ENCODE measurements at places on chromosomes 11 and 22.

GRCh38 chr11:119788911-119789560 is 60.0 kb upstream of the NECTIN1 start:
- no peak for DNase-seq

DNA sequence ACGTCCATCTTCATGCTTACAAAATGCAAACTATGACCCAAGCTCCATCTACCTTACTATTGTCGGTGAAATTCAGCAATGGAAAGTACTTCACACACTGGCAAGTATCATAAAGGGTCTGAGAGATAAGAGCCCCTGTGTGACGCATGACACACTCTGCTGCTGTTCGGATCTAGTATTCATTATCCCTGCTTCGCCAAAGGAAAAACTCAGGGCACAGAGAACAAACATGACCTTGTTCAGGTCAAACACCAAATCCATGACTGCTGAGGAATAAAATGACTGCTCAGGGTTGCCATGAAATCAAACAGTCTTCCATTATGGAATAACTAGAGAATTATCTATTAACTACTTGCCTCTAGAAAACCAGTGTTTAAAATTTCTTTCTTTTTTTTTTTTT is 73.0 kb downstream of the MICAL3 start:
- DNase-seq: no peak

DNA sequence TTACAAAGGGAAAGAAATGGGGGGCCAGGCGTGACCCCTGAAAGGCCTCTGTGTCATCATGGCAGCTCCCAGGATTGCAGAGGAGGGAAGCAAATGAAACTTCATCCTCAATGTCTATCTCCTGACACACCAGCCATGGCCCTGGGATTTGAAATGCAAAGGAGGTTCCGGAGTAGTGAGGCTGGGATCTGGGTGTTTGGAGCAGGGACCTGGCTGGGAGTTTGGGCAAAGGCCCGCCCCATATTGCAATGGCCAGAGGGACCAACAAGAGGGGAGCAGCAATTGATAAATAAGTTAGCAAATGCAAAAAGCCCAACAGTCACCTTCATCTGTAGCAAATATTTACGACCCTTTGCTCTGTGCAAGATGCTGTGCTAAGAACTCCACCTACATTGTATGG is 77.7 kb upstream of the CCND1 start:
- no peak for DNase-seq

- no peak for DNase-seq
Measured at GRCh38 chr11:128757886-128758612, 64.2 kb downstream of the FLI1 start.

- DNase-seq: no peak
Measured at GRCh38 chr11:38824573-38824972, 2226.5 kb upstream of the RAG2 start.

DNA sequence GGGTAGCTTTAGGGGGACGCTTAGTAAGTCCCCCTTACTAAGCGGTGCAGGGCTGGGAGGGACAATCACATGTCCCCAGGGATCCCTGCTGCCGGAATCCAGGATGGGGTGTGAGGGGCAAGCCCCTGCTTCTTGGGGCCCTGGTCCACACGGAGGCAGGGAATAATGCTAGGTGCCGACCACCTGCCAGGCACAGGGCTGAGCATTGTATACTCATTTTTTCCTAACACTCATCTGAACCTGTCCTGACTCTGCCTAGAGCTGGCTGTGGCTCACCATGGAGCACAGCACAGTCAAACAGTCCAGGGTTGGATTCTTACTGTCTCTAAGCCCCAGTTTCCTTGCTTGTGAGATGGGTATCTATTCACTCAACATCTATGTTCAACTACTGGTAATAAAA is 1.4 kb upstream of the LTBP3 start:
- no peak for DNase-seq

GRCh38 chr11:117026593-117027330 is 71.5 kb downstream of the SIK3 start:
- no peak for DNase-seq

DNA sequence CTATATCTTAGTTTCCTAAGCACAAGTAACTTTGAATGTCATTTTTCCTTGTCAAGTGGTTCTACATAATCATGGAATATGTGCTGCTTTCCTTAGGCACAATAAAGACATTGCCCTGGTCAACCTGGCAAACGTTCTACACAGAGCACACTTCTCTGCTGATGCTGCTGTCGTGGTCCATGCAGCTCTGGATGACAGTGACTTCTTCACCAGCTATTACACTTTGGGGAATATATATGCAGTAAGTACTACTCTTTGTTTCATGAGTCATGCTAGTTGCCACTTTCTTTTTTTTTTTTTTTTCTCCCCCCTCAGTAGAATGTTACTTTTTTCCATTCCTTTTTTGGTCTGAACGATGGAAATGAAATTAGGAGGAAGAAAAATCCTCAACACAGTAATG is 38.5 kb downstream of the TTC17 start:
- no peak for DNase-seq

- no peak for DNase-seq
Measured at GRCh38 chr22:46237453-46238124, 12.5 kb downstream of the CDPF1 start.

- no peak for DNase-seq
Measured at GRCh38 chr22:42587588-42588175, 27.0 kb downstream of the POLDIP3 start.

GRCh38 chr11:7796842-7797241 is at the start of gene OR5P2:
TSS of gene OR5P2 (minus strand) at chr11:7796942. CDS start at chr11:7796942, 0 bp downstream.
- DNase-seq: no peak

- no peak for DNase-seq
Measured at GRCh38 chr11:85698195-85698594, 12.2 kb upstream of the CCDC89 start.

DNA sequence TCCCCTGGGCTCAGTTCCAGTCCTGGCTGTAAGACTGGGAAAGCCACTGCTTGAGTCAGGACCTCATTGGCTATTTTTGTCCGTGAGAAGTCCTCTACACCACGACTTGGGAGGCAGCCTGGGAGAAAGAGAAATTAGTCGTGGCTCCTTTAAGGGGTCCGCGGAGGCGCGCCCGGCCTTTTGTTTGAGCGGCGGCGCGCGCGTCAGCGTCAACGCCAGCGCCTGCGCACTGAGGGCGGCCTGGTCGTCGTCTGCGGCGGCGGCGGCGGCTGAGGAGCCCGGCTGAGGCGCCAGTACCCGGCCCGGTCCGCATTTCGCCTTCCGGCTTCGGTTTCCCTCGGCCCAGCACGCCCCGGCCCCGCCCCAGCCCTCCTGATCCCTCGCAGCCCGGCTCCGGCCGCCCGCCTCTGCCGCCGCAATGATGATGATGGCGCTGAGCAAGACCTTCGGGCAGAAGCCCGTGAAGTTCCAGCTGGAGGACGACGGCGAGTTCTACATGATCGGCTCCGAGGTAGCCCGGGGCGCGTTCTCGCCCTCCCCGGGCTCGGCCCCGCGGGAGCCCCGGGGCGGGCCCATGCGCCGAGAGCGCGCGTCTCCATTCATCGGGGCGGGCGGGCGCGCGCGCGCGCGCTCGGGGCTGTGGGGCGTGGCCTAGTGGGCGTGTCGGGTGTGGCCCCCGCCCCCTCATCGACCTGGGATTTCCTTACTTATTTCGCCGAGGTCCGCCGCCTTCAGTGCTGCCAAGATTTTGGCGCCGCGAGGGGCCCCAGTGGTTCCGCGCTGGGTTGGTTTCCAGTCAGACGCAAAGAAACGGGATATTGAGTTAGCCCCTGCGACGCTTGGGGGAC is at the start of gene SMARCB1:
Gene SMARCB1 (plus strand): TSS at position 215 of the 848 bp plus-strand sequence. CDS start 204 bp downstream, at position 419.
- peak; percentile 92 for DNase-seq

DNA sequence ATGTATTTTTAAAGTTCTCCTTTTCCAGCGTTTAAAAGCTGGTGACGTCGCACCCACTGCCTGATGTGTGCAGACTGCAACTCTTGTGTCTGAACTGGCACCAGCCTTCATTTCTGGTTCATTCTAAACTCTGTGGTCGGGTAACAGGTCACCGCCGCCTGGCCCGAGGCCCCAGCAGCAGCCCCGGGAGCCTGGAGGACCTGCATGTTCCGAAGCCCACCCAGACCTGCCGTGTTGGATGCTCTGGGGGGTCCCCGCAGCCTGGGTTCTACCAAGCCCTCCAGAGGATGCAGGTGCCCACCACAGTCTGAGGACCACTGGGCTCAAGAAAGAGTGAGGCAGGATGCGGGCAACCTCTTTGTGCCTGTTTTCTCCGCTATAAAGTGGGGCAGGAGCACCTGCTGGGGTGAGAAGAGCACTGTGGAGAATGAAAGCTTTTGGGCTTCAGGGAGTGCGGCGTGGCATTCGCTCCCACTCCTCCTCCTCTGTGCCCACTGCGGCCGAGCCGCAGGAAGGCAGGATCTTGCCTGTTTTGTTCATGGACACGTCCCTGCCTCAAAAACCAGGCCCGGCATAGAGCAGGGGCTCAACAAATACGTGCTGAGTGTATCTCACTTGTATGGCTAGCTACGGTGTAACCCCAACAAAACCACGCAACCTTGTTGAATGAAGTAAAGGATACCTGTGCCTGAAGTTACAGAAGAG is 40.1 kb downstream of the CERK start:
- no peak for DNase-seq

DNA sequence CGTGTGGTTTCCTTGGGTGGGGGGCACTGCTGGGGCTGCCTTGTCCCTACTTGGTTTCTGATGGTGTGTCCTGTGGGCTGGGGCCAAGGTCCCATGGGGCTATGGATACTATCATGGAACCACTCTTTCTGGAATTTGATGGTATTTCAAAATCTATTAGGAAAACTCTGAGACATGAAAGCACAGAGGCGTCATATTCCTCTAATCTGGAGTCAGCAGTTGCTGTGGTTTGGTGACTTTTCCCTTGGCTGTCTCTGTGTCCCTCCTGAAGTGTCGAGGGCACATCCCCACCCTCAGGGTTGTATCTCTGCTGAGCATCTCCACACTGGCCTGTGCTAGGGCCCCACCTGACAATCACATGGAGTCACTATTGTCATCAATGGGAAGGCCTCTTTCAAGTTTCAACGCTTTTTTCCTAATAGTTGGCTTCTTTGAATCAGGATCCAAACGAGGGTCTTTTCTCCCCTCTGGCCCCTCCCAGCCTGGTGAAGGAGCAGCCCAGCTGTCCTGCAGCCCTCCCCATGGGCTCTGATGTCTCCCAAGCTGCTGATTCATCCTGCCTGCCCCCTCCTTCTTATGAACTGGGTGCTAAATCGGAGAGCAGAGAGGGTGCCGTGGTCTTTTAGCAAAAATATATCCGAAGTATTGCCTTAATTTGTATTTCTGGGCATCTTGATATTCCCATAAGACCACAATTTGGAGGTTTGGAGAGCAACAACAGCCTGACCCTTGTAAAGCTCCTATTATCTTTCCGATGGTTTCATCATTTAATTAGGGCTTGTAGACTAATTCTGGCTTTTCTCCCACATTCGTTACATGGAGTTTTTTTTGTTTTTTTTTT is 38.5 kb downstream of the MED15 start:
- no peak for DNase-seq

GRCh38 chr11:64558065-64558745 is 32.8 kb upstream of the SLC22A12 start:
- DNase-seq: no peak

DNA sequence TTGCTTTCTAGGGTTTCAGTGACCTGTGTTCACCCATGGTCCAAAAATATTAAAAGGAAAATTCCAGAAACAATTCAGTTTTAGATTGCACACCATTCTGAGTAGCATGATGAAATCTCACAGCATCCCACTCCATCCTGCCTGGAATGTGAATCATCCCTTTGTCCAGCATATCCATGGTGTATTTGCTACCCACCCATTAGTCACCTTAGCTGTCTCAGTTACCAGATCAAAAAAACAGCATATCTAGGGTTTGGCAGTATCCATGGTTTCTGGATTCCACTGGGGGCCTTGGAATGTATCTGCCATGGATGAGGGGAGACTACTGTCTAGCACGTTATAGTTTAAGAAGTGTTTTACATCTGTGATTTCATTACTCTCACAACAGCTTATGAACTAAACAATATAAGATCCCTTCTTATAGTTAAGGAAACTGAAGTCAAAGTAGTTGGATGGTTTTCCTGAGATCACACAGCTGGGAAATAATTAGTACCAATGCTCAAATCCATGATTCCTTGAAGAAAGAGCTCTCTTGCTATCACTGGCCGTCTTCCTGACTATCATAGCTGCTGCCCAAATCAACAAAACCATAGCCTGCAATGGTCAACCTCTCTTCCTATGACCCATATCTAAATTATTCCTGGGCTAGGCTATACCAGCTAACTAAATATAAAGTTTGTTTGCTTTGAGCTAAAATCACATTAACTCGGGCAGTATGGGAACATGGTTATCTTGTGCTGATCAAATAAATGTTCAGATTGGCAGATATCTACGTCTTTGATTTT is 122.6 kb downstream of the MICAL2 start:
- no peak for DNase-seq

DNA sequence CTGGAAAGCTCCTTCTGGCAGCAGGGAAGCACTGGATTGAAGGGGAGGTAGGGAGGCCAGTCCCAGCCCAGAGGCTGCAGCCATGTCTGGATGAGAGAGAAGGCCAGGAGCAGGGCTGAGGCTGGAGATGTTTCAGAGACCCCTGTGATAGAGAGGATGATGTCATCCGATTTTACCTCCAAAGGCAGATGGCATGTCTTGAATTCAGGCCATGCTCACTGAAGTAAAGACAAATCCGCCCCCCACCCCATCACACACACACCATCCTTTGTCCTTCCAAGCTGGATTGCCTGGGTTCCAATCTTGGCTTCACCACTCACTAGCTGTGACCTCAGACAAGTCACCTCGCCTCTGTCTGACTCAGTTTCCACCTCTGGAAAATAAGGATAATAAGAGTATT is 47.2 kb downstream of the TP53I11 start:
- no peak for DNase-seq

Measured in stimulated activated CD4-positive, alpha-beta T cell treated with anti-CD3 and anti-CD28 coated beads, Interleukin-1b, Interleukin-23, amount 100 ng/mL, for 1 hour (primary cell).